ENCODE measurements at places on chromosomes 3 and 15. TPM values are rescaled to one million over a fixed set of nuclear protein-coding genes. Genes with fewer than 3 reads are reported as not detected.

Gene ITIH1
- not detected for total RNA-seq

Gene MESP2
- total RNA-seq: 0.62 TPM

Gene RASGRP1
- 0.37 TPM for total RNA-seq

Gene SGO1
- 18.5 TPM for total RNA-seq

Gene UBR1
- 5.1 TPM for total RNA-seq

Gene GPR176
- total RNA-seq: 11.4 TPM

Gene HCN4
- total RNA-seq: 0.21 TPM

Gene ARGFX
- not detected for total RNA-seq

Gene MKRN3
- 2.8 TPM for total RNA-seq

Gene GPR87
- total RNA-seq: 1.2 TPM

Gene NPAP1
- total RNA-seq: not detected

Gene FAM227B
- 1.1 TPM for total RNA-seq

Gene PDZRN3
- total RNA-seq: not detected

Gene CHRNA3
- total RNA-seq: 0.29 TPM

Gene LRRC2
- not detected for total RNA-seq

Gene SQOR
- 64.9 TPM for total RNA-seq

Gene CD96
- not detected for total RNA-seq

Gene INKA1
- 1.6 TPM for total RNA-seq

Gene STAB1
- total RNA-seq: not detected

Gene TRIM42
- total RNA-seq: not detected

Gene ALAS1
- 52.5 TPM for total RNA-seq

Gene SPATA12
- total RNA-seq: 0.52 TPM

Gene TMC3
- total RNA-seq: not detected

Gene LMAN1L
- not detected for total RNA-seq
